ENCODE measurements at places on chromosomes 13 and 19. TPM values are rescaled to one million over a fixed set of nuclear protein-coding genes. Genes with fewer than 3 reads are reported as not detected.

The ZSCAN1 gene
- total RNA-seq: not detected

DNA sequence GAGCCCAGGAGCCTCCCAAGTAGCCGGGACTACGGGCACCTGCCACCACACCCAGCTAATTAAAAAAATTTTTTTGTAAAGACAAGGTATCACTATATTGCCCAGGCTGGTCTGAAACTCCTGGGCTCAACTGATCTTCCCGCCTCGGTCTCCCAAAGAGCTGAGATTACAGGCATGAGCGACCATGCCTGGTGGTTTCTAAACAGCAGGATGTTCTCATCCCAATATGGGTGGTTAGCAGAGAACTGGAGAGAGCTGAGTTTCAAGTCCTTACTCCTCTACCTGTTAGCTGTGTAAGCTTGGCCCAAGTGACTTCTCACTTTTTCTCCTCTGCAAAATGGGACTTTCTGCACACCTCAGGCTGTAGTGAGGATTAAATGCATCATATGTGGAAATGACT lies 8.0 kb downstream of the TMEM91 start:
- no peak for DNase-seq

GRCh38 chr19:30132343-30133075 lies 190.5 kb downstream of the URI1 start:
- DNase-seq: no peak

DNA sequence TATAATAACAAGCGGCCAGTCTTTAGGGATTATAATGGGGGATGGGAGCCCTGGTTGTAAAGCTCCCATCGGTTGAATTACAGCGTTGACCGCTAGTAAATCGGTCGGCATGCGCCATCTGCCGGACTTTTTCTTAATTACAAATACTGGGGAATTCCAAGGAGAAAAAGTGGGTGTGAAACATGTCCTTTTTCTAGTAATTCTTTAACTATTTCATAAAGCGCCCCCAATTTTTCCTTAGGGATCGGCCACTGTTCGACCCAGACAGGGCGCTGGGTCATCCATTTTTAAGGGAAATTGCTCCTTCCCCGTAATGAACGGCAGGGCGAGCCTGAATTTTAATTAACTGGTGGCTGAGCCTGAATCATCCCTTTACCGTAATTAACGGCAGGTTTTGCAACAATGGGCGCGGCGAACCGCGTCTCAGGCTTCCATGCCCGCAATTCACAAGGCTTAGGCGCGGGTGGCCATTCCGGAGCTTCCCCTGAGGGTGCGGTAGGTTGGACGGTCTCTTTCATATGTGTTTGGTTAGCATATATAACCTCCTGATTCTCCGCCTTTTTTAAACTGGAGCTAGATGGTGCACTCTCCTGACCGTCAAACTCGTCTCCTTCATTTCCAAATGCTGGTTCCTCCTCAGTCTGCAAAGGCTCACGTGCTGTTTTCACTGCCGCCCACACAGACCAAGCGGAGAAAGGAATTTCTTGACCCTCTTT lies 30.2 kb upstream of the EVI5L start:
- DNase-seq: peak; percentile 35
